Stomach (tissue), 19 donors: ENCODE measurements at places on chromosomes 5 and 9. TPM values are rescaled to one million over a fixed set of nuclear protein-coding genes. Genes with fewer than 3 reads are reported as not detected.

Gene GRIA1
- polyA plus RNA-seq = 0.03 TPM

DNA sequence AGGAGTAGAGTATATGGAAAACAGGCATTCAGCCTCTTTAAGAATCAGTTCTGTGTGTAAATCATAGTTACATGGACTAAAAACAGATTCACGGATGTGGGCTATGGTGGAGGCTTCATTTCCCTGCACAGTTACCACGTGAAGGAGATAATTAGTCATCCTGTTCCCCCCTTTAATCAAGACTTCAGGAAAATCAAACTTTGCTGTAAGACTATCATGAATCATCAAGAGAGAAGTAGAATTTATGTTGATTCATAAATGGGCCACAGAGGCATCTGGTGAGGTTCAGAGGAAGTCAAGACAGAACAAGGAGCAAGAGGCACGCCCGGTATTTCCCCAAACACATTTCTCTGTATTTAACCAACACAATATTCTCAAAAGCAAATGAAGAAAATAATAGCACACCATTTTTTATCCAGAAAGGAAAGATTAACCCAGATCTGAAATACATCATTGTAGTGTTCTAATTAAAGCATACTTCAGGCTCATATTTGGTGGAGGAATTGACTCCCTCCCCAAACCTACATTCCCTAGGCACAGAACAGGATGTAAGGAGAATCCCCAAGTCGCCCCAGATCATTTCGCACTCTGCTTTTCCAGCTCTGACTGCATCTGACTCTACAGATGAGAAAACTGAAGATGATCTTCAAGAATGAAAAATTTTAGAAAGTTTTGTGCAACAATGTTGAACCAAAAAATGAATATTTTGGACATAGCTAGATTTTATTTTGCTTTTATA lies 175.8 kb upstream of the GAS1 start:
- DNase-seq = peak; percentile 23

Gene FOXD4L6
- polyA plus RNA-seq = not detected

Gene IL3
- not detected for polyA plus RNA-seq

DNA sequence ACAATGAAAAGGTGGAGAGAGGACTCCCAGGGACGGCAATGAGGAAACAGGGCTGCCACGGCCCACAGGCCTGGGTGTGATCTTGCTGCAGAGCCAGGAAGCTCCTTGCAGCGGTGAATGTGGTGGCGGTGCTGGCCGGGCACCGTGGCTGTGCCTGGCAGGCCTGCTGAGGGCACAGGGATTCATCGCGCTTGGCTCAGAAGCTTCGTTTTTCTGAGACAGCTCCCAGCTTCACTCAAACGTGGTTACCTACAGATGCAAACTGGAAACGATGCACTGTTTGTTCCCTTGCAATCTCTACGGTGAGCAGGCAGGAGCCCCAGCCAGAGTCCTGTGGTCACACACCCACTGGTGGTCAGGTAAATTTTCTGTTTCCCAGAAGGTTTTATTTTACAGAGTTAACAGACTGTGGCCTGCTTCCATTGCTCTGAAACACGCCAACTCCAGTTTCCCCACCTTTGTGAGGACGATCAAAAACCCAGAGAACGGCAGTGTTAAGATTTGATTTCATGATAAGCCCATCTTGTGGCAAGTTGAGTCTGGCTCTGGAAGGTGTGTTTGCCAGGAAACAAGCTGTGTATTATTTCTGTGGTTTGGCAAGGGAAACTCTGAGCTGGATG lies 183.9 kb downstream of the AUH start:
- peak; percentile 26 for DNase-seq

- peak; percentile 17 for DNase-seq
Observed at GRCh38 chr9:133716564-133717112, 21.5 kb downstream of the SARDH start.

- no peak for DNase-seq
Observed at GRCh38 chr9:76644647-76645250, 119.5 kb upstream of the PCA3 start.

DNA sequence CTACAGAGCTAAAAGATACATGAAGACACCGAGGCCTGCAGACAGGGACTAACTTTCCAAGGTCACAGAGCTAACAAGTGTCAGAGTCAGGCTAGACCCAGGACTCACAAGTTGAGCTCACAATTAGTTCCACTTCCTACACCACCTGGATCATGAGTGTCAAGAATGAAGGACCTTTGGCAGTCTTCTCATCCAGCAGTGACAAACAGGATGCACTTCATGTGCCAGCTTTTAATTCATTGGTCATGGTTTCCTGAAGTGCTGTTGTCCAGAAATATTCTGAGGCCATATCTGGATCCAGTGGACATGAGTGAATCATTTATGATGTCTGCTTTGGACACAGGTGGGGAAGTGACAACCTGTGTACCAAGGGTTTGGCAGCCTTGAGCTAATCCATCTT lies 77.4 kb downstream of the KCNIP1 start:
- no peak for DNase-seq

- DNase-seq = no peak
Observed at GRCh38 chr5:98193921-98194760, 579.3 kb upstream of the RGMB start.

Gene CCDC192
- not detected for polyA plus RNA-seq

- DNase-seq = peak; percentile 76
Observed at GRCh38 chr5:76521240-76521758, 101.9 kb downstream of the F2RL2 start.

DNA sequence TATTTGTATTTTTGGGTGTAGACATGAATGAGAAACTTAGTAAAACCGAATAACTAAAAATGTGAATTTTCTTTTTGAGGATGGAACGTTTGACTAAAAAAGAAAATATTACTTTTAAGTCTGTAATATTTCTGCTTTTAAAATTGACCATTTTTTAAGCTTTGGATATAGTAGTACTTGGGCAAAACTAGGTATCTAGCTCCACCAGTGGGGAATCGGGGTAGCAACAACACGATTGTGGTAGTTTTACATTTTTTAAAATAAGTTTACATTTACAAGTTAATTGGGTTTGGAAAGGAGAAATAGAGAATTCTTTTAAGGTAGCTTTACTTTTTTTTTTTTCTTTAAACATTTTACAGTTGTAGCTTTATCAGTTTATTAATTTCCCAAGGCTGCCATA lies 154.4 kb downstream of the MAN2A1 start:
- DNase-seq = no peak

DNA sequence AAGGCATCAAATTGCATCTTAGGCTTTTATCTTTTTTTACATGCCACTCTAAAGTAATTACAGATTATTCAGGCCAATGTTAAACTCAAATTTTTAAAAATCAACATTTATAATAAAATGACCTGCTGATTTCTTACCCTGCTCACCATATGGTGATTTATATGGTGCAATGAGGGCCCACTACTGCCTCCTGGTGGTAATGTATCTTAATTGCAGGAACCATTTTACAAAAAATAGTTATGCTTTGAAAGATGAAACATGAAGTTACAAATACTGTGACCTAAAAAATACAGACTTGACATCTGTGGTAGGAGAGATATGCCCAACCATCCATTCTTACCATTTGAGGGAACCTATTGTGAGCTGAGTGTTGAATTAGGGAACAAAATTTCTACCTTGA lies 292.6 kb upstream of the TAS2R1 start:
- no peak for DNase-seq

DNA sequence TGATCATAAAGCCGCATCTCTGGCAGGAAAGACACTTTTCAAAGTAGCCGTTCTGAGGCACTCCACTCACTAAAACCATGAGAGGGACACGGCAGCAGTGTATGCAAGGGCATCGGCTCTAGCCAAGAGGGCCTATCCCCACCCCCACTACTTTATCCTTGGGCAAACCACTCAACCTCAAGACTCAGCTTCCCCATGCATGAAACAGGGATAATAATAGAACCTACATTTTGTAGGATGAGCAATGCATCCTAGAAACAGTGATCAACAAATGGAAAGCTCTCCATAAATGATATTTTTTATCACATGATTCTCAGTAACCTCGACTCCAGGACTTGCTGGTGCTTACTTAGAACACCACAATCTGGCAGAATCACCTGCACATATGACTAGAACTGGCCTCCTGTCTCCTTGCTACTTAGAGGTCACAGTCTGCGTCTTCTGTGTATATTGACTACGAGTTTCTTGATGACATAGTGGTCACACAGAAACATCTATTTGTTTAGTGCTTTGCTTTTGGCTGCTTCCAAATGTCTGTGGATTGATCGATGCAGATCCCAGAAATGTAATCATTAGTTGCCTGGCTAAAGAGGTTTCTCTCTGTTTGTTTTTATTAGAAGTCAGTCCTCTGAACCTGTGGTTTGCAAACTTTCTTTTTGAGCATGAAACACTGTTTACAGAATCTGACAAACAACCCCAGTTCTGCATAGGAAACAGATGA lies 102.1 kb downstream of the LHFPL2 start:
- no peak for DNase-seq

GRCh38 chr9:18545636-18546360 lies 71.8 kb downstream of the ADAMTSL1 start:
- DNase-seq = no peak

Gene PCDHGC5
- 0.12 TPM for polyA plus RNA-seq

Gene PCDHGA3
- not detected for polyA plus RNA-seq

DNA sequence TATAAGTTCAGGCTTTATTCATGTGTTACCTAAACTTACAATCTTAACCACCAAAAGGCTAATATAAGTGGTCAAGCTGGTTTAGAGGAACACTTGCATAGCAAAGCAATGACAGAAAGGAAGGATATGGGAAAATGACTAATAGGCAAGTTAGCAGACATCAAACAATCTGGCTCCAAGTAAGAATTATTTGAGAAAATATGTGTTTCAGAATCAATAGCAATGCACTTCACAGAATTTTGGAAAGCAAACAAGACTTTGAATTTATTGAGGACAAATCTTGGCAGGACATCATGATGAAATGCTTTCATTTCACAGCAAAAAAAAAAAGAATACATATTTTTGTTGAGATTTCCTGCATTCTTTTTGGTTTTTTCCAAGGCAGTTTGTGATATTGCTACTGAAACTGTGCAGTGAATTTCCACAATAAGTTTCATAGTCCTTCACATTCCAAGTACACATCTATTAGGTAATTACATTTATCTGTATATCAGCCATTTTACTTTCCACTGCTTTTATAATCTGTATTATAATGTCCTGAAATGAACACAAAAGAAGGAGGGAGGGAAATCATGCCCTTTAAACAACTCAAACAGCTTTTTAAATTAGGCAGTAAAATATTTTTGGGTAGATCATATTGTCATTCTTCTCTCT lies 417.9 kb downstream of the NR2F1-AS1 start:
- DNase-seq = peak; percentile 34

DNA sequence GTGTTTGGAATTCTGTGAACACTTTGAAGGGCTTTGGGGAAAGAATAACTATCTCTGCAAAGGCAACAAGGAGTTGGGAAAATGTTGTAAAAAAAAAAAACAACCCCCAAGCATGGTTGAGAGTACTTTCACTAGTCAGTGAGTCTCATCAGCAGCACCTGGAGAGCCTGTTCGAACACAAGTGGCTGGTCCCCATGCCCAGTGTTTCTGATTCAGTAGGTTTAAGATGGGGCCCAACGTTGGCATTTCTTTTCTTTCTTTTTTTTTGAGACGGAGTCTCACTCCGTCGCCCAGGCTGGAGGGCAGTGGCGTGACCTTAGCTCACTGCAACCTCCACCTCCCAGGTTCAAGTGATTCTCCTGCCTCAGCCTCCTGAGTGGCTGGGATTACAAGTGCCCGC lies 59.5 kb downstream of the KLF4 start:
- no peak for DNase-seq

Gene TMEFF1
- polyA plus RNA-seq = not detected
